ENCODE measurements at places on chromosomes 2 and 18.

- DNase-seq: no peak
Observed at GRCh38 chr2:216829533-216829932, 30.3 kb downstream of the TNP1 start.

GRCh38 chr2:191625016-191625415 is 52.9 kb upstream of the NABP1 start:
- no peak for DNase-seq

- DNase-seq: no peak
Observed at GRCh38 chr18:30960661-30961060, 81.9 kb downstream of the DSC3 start.

DNA sequence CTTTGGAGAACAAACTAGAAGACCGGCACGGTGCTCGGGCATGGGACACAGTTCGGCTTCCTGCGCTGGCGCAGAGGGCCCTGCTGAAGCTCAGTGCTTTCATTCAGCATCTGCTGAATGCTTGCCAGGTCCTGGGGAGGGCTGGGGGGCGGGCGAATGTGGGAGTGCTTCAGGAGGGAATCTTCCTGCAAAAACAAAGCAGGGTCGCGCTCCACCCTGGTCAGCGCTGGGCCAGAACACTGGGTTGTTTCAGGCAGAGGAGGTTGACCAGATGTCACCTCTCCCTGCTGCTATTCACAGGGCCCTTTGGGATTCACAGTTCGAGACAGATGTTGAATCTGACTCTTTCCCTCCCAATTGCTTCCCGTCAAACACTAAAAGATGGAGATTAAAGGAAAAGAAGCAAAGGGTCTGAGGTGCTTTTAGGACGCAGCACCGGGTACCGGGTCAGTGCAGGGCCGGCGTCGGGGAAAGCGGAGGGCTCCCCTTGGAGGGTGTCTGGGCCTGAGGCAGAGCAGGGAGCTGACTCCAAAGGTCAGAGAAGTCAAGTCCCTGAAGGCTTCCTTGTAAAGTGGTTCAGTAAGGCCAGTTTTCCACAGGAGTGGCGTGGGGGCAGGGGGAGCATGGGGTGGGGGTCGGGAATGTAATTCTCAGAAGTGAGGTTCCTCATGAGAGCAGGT is 82.1 kb upstream of the PXDN start:
- no peak for DNase-seq

DNA sequence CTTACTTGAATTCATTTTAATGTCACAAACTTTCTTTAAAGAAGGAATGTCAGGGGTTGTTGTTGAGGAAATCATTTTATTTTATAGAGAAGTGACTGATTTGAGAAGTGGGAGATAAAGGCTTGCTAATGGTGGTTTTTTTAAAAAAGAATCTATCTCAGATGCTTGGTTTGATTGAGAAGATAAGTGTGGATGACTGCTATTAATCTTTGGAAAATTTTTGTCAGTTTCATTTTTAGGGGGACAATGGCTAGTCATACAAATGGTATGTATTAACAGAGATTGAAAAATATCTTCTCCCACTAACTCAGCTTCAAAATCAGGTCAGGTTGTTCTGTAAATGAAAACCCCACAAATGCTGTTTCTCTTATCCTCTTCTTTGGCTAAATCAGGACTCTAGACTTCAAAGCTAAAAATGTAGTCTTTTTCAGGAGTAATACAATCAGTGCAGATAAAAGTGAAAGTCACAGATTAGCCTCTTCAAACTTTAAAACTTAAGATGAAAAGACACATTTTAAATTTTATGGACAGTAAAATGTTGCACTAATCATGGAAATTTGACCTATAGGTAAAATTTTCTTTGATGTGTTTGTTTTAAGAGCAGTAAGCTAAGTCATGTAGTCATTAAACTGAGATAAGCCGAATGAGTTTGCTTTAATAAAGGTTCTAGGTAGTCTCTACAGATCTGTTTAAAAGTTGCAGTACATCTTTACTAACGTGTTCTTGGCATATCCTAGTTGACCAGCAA is 674.2 kb upstream of the VRK2 start:
- no peak for DNase-seq

Data from activated CD8-positive, alpha-beta memory T cell treated with anti-CD3 and anti-CD28 coated beads for 1 hour (primary cell).